ENCODE measurements at places on chromosomes 11 and 22.

- no peak for DNase-seq
Observed at GRCh38 chr22:26979294-26979693, 321.9 kb downstream of the MIAT start.

GRCh38 chr11:27263046-27263445 is 100.0 kb downstream of the CCDC34 start:
- peak; percentile 28 for DNase-seq

GRCh38 chr11:112222303-112222702 is 3.9 kb upstream of the PTS start:
- DNase-seq: no peak

DNA sequence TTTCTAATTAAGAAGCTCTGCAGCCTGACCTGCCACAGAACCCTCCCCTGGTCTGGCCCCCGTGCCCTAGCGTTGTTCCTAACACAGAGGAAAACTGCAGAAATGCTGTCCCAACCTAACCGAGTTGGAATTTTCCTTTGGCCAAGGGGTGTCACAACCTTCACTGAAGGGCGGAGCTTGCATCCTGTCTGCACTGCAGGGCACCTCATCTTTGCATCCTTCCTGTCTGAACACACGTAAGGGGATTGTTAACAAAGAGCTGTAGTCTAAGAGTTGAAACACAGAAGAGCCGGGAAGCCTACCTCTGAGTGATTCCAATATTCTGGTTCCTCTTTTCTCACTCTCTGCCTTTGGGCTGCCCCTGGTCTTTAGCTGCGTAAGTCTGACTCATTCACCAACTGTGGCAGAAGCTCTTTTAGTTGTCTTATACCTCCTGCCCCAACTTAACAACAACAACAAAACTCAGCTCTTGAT is 1.6 kb downstream of the DIXDC1 start:
- no peak for DNase-seq

- peak; percentile 22 for DNase-seq
Observed at GRCh38 chr11:78715639-78716311, 141.1 kb upstream of the NARS2 start.

DNA sequence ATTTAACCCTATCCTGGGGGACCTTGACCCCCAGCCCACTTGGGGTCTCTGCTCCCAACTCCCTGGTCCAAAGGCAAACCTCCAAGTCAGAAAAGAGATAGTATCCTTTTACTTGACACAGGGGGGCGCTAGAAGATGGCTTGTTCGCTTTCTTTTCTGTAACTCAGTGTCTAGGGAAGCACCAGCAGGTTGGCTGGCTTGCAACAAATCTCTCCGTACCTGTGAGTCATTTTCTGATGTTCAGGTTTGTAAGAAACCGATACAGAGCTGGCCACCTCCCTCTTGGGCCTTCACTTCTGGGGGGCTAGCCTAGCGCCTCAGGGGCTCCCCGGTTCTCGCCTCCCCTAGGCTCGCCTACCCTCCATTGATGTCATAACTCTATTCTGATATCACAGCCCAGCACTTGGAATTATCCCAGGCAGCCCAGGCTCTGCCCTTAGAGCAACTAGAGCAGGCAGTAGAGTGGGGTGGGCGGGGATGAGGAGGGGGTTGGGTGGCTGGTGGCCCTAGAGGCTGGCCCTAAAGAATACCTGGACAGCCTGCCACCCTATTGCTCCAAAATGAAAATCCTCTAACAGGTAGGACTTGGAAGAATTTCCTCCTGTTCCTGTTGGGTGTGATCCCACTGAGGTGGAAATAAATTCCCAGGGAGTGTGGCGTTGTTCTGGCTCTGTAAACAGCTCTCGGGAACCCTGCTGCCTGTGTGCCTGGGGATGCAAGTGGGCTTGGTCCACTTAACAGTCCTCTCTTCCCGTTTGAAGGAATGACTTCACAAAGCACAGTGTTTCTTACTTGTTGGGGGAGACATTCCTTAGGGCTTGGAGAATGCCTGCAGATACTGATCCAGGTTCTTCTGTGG is 69.4 kb downstream of the OSBP2 start:
- DNase-seq: peak; percentile 18

DNA sequence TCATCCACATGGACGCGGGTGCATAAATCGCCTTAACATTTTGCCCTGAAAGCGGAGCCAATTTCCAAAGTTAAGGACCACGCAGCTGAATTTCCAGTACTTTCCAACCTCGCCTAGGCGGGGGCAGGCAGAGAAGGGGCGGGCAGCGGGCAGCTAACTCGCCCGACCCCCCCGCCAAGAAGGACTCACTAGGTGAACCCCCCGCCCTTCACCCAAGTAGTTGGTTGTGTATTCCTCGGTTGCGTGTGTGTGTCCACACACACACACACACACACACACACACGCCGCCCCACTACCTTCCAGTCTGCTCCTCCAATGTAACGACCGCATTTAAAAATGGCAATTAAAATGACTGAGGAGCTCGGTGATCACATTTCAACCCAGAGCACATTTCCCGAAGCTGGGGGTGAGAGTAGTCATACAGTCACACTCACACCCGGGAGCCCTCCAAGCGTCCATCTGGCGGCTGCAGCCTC is 1.4 kb downstream of the TENM4 start:
- no peak for DNase-seq

DNA sequence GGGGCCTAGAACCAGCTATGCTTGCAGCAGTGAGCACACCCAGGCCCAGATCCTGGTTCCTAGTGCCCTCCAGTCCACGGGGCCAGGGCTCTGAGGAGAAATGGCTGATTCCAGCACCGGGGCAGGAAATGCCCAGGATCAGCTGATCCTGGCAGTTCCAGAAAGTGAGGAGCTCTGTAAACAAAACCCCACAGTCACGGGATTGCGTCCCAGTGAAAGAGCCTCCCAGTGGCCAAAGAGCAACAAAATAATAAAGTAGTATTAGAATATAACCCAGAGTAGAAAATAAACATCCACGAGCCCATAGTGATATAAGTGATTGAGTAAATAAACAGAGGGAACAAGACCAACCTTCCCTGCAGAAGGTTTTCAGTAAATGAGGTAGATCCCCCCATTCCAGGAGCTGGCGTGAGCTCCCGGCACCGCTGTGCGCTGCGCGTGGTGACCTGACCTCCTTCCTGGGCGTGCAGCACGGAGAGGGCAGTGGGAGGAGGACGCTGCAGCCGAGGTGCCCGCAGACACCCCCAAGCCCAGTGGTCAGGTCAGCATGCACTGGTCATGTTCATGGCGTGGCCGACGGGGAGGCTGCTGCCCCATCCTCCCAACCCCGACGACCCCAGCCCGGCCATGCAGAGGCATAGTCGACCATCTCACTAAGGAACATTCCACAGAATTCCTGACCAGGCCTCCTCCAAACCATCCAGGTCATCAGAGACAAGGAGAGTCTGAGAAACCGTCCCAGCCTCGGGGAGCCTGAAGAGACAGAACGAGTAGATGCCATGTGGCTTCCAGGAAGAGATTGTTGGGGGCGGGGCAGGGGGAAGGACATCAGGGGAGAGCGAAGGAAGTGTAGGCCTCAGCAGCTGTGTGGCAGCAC is 19.8 kb downstream of the PTDSS2 start:
- DNase-seq: no peak

DNA sequence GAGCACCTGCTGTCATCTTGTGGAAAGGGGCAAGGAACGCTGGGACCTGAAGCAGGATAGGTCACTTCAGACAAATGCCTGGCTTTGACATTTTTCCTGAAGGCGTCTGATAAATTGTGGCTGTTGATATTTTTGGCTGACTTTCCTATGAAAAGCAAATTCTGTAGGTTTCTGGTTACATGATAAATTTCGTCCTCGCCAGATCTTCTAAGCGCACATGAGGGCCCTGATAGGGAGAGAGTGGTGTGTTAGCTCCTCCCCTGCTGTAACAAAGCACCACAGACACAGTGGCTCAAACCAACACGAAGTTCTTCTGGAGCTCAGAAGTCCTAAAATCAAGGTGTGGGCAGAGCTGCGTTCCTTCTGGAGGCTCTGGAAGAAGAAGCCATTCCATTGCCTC is 19.6 kb downstream of the APOL4 start:
- DNase-seq: no peak

DNA sequence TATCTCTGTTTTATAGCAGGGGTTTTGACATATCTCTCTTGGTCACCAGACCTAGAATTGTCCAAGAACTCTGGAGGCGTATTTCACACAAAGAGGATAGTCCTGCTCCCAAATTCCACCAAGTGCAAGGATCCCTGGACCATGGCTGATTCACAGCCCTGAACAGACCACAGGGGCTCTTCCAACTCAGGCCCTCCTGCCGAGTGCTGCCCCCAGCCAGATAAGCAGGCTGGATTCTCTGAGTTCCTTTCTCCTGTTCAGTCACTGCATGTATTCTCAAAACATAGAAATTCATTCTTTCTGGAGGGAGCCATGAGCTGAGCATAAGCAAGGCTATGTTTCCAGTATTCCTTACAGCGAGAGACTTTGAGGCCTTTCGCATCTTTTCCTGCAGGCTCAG is 13.4 kb upstream of the PLEKHB1 start:
- DNase-seq: no peak

GRCh38 chr22:35205961-35206360 is 51.3 kb upstream of the HMGXB4 start:
- DNase-seq: no peak

DNA sequence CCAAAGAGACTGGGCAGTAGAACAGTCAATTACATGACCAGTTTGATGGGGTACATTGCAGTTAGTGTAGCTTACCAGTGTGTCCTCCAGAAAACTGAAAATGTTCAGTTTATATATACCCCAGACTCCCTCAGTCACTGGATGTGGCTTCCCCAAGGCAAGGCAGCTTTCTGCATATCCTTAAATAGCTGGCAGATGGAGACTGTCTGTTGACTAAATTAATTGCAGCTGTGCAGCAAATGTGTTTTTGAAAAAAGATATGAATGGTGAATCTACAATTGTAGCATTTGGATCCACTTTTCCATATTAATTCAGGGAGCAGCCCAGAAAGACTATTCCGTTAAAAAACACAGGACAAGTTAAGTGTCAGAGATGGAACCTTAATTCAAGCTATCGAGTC is 565.1 kb upstream of the CCDC179 start:
- peak; percentile 17 for DNase-seq
